ENCODE measurements at places on chromosomes 6 and 20.

DNA sequence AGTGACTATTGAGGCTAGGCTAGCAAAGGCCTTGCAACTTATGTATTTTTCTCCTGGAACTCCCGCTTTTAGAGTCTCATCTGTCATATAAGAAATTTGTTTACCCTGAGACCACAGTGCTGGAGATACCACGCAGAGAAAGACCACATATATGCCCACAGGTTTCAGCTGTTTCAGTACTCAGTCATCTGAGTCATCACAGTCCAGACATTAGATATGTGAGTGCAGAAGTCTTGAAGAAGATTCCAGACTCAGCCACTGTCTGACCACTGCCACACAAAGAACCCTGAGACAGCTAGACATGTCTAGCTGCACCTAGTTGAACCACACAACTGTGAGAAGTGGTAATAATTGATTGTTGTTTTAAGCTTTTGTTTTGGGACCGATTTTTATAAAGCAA, 648.3 kb downstream of the EPM2A start:
- no peak overlapping the region for H3K27ac ChIP-seq
- no peak overlapping the region for H3K4me3 ChIP-seq
- no peak for DNase-seq
- H3K27me3 ChIP-seq = peaks cover 39% of the 10 kb centered on the region
- H3K4me1 ChIP-seq = no peaks in the 10 kb centered on the region
- H3K36me3 ChIP-seq = no peaks in the 10 kb centered on the region

GRCh38 chr6:109257494-109257893, 124.8 kb downstream of the CD164 start:
- no peak for DNase-seq
- H3K27ac ChIP-seq = no peak overlapping the region
- no peak overlapping the region for H3K4me3 ChIP-seq
- no peaks in the 10 kb centered on the region for H3K36me3 ChIP-seq
- H3K27me3 ChIP-seq = peaks cover 6% of the 10 kb centered on the region
- no peaks in the 10 kb centered on the region for H3K4me1 ChIP-seq

DNA sequence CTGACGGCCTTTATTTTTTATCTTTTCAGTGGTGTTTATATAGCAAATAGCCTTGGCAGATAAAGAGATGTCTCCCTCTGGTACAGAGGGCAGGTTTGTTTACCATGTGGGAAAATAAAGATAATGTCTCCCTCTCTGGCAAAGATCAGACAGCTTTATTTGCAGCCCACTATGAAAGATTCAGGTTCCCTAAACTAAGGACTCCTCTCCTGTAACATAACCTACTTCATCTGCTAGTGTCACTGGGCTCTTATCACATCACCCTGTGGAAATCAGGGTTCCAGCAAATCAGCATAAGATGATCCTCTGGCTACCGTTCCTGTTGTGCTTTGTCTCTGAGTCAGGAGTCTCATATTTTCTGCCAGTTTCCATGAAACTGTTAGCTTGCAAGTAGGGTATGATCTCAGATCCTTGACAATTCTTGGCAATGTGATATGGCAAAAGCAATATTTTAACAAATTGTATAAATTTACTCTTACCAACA, 3.1 kb downstream of the FBXL4 start:
- H3K4me3 ChIP-seq = no peak overlapping the region
- H3K36me3 ChIP-seq = peaks cover 12% of the 10 kb centered on the region
- H3K27me3 ChIP-seq = no peaks in the 10 kb centered on the region
- H3K4me1 ChIP-seq = peaks cover 52% of the 10 kb centered on the region

DNA sequence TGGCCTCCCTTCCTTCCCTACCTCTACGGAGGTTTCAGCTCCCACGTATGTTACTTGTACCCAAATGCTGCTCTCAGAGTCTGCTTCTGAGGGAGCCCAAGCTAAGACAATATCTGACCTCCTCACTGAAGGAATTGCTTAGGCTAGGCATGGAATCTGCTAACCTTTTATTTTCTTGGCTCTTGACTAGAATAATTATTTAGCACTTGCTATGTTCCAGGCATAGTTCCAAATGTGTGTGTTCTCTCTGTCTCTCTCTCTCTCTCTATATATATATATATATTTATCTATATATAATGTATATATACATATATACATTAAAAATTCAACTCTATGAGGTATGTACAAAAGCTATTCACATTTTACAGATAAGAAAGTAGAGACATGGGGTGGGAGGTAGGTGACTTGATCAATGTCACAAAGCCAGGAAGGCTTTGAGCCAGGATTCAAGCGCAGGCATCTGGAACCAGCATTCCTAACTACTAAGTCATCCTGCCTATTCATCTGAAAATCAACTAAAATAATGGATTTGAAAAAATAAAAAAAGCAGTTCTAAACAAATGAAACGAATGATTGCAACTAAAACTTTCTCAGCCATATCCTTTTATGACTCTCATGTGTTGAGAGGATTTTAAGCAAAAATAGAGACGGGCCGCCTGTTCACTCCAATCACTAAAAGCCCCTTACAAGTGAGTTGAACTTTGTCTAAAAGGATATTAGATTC, 189.7 kb upstream of the JAG1 start:
- H3K4me3 ChIP-seq = no peak overlapping the region
- no peaks in the 10 kb centered on the region for H3K36me3 ChIP-seq
- no peaks in the 10 kb centered on the region for H3K4me1 ChIP-seq
- DNase-seq = no peak
- H3K27ac ChIP-seq = no peak overlapping the region

DNA sequence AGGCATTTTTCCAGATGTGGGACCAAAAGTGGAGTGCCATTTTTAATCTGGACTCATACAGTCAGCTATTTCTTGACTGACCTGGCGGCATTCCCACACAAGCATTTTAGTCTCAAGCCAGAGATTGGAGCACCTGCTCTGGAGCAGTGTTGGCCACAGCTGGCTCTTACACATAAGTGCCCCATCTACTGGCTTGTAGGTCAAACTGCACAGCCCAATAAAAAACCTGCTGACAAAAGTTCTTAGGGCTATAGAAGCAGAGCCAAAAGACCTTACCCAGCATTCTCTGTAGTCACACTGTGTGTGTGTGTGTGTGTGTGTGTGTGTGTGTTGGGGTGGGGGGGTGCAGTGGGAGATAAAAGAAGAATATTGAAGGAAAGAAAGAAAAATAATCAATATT, 38.6 kb upstream of the SENP6 start:
- no peaks in the 10 kb centered on the region for H3K36me3 ChIP-seq
- H3K27me3 ChIP-seq = peaks cover 34% of the 10 kb centered on the region
- no peak overlapping the region for H3K4me3 ChIP-seq
- peaks cover 3% of the 10 kb centered on the region for H3K4me1 ChIP-seq
